Activated CD4-positive, CD25-positive, alpha-beta regulatory T cell treated with anti-CD3 and anti-CD28 coated beads, Interleukin-2, amount 50 U/mL, for 24 hours (primary cell): ENCODE measurements at places on chromosomes 4 and X.

GRCh38 chrX:2489446-2490445 is 11.0 kb downstream of the DHRSX start:
- no peak for ATAC-seq

DNA sequence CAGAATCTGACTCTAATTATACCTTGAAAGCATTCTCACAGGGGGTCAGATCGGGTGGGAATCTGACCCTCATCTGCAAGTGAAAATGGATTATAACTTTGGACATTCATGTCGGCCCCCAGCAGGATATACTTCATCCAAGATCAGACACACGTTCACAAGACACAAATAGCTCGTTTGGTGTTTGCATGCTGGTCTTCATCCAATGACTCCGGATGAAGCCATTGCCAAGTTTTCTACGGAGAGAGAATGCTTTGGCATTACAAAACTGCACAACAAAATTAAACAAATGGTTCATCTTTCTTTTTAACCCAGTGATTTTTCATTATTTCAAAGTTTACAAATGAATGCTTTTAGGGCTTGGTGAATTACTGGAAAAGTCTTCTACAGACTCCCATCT is 105.5 kb downstream of the MID1 start:
- ATAC-seq = no peak

DNA sequence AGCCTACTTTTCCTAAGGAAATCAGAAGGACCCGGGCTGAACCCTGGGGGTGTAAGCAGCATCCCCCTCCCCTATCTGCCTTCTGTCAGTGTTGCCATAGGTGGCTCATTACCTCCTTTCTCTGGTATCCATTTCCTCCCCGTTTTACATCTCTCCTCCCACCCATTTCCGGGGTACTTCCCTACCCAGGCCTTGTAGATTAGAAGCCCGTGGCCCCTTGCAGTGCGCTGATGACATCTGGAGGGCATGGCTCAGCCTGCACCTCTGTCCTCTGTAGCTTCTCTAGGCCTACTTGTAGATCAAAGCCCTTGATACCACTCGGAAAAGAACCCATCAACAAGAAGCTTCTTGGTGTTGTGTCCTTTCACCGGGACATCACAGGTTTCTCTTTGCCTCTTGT is 71.8 kb downstream of the NBDY start:
- peak; percentile 95 for ATAC-seq

- peak; percentile 6 for ATAC-seq
Measured at GRCh38 chrX:30888526-30889146, 418 bp downstream of the TAB3 start.

DNA sequence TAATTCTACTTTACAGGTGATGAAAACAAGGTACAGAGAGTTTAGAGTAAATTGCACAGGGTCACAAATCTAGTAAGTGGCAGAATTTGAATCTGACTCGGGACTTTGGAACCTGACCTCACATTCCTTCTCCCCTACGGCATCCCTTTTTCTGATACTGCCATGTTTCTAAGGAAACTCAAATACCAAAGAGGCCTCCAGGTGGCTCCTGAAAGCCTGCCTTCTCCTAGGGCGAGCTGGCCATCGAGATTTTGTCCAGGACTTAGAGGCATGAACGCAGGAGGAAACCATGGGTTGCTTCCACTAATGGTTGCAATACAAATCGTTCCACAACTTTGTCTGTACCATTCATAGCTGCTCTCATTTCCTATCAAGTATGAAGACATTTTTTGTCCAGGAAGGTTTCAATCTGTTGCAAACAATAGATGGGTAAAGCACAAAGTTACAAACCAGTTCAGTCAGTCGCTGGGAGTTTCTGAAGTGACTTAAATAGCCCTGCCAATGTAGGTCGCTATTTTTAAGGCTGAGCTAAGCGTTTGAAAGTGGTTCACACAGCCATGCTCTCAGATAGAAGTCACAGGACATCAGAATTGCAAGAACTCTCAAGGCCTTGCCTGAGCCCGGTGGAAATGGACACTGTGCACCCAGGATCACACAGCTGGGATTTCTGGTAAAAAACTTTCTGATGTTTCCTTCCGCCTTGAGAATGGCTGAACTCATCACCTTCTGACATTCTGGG is 296.6 kb upstream of the PRPS2 start:
- no peak for ATAC-seq

- no peak for ATAC-seq
Measured at GRCh38 chr4:25029479-25030276, 1.1 kb downstream of the LGI2 start.
